Uterus (tissue), 4 donors: ENCODE measurements at places on chromosomes 16 and 17. TPM values are rescaled to one million over a fixed set of nuclear protein-coding genes. Genes with fewer than 3 reads are reported as not detected.
A peak's percentile ranks its signal among the peaks of the same experiment; 100 is the strongest.

GRCh38 chr17:49522357-49522890, 27.3 kb downstream of the NGFR start:
- DNase-seq = no peak

DNA sequence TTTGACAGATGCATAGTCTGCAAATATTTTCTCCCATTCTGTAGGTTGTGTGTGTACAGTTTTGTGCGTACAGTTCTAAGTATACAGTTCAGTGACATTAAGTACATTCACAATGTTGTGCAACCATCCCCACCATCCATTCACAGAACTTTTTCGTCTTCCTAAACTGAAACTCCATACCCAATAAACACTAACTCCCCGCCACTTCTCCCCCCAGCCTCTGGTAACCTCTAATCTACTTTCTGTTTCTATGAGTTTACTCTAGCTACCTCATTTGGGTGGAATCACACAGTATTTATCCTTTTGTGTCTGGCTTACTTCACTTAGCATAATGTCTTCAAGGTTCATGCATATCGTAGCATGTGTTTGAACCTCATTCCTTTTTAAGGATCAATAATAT, 14.3 kb downstream of the PIK3R5 start:
- DNase-seq = no peak

- no peak for DNase-seq
Observed at GRCh38 chr16:89022051-89022836, 45.2 kb upstream of the CBFA2T3 start.

DNA sequence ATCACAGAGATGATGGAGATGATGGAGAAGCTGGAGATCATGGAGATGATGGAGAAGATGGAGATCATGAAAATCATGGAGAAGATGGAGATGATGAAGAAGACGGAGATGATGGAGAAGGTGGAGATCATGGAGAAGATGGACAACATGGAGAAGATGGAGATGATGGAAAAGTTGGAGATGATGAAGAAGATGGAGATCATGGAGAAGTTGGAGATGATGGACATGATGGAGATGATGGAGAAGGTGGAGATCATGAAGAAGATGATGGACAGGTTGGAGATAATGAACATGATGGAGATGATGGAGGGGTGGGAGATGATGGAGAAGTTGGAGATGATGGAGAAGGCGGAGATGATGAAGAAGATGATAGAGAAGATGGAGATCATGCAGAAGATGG, 34.5 kb downstream of the RBFOX3 start:
- no peak for DNase-seq

- DNase-seq = no peak
Observed at GRCh38 chr17:73956595-73957465, 246.6 kb upstream of the RPL38 start.

DNA sequence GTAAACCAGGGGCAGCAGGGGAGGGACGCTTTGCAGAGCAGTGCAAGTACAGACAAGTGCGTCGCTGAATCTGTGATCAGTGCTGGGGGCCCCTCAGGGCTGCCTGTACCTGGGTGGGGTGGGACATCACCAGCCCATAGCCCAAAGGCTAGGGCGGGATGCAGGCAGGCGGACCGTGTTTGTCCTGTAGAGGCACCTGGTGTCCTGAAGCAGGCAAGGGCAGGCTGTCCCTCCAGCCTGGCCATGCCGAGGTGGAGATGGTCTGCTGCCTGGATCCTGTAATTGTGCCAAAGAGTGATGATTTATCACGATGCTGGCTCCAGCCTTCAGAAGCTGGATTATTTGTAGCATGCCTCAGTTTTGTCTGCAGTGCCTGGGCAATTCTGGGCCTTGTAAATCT, 137.9 kb upstream of the GSE1 start:
- no peak for DNase-seq

DNA sequence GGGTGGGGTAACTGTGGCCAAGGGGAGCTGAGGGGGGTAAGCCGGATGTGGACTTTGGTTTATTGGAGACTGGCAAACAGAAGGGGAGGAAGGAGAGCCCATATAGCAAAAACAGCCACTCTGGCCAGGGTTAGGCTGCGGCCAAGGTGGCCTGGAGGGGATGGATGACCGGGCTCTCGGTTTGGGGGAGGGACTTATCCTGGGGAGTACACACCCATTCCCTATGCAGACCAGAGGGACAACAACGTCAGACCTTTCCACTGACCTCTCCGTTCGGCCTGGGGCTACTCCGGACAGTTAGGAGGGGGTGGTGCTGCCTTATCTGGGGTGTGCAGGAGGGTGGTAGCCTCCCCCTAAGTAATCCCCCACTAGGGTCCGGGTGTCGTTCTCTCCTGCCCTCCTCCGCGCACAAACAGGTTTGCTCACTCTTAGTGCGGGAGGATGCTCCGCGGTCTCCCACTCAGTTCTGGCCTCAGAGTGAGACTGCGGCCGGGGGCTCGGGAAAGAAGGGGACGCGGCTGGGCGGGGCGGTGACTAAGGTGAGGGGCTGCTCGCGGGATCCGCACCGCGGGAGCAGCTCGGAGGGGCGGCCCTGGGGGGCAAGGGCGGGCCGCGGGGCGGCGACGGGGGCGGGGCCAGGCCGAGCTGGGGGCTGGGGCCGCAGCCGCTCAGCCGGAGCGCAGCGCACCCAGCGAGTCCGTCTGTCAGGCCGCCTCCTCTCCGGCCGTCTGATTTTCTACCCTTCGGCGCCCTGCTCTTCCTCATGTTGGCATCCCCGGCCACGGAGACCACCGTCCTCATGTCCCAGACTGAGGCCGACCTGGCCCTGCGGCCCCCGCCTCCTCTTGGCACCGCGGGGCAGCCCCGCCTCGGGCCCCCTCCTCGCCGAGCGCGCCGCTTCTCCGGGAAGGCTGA, at the start of gene WNK4:
TSS of gene WNK4 (plus strand) at position 675 of the 915 bp plus-strand sequence. CDS start at position 764, 89 bp downstream.
- no peak for DNase-seq

DNA sequence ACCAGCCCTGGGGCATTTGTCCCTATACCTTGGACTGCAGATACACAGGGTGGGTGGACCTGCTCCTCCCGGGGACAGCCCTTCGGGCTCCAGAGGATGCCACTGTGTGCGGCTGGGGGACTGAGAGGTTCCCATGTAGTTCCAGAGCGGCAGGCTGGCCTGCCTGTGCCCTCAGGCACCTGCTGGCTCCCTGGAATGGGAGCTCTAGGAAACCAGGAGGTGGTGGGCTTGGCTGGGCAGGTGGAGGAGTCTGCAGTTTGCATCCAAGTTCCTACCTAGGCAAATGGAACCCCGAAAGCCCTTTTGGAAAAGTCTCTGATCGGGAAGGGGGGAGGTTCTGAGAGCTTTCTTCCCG, 982 bp downstream of the DBNDD1 start:
- DNase-seq = no peak

DNA sequence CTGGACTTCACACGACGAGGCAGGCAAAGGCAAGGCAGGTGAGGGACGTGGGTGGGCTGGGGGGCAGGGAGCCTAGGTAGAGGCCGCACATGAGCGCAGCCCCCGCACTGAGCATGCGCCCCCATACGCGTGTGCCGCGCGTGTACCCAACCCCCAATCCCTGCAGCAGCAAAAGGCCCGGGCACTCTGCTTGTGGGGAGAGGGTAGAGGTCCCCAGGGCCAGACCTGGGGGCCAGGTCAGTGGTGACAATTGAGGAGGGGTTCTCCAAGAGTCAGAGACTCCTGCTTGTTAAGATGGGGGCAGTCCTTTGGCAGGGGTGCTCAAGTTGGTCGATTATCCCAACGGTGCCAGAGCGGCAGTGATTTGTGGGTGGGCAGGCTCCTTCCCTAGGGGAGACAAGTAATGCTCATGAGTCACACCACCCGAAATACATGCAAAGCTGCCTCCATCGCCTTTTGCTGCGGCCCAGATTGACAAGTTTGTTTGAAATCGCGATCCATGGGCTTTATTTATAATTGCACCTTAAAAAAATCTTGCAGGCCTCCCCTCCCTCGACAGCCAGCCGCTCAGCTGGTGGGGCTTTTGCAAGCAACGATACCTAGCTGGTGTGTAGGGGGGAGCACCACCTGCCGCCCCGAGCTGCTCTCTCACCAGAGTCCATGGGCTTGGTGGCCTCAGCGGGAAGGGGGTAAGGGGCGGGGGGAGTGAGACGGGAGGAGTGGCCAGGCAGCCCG, 1.1 kb upstream of the GIT1 start:
- peak; percentile 52 for DNase-seq

DNA sequence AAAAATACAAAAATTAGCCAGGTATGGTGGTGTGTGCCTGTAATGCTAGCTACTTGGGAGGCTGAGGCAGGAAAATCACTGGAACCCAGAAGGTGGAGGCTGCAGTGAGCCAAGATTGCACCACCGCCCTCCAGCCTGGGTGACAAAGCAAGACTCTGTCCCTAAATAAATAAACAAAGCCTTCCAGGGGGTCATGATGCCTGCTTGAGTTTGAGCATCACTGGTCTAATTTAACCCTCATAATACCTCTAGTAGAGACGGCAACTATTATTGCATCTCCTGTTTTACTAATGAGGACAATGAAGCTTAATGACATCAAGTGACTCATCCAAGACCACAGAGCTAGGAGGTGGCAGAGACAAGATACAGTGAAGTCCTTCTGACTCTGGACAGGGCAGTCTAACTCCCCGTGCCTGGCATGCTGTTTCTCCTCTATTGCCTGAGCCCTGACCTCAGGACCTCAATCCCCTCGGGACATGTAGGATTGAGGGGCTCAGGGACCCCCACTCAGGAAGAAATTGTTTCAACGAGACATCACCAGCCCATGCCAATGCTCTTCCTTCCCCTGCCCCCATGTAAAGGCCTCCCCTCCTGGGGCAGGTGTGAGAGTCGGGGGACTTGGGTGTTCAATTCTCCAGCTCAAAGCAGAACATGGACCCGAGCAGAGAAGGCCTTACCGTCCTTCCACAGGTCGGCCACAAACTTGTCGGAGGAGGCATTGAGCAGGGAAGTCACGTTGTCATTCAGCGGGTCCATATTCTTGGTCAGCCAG, 102.9 kb downstream of the NDE1 start:
- DNase-seq = no peak

DNA sequence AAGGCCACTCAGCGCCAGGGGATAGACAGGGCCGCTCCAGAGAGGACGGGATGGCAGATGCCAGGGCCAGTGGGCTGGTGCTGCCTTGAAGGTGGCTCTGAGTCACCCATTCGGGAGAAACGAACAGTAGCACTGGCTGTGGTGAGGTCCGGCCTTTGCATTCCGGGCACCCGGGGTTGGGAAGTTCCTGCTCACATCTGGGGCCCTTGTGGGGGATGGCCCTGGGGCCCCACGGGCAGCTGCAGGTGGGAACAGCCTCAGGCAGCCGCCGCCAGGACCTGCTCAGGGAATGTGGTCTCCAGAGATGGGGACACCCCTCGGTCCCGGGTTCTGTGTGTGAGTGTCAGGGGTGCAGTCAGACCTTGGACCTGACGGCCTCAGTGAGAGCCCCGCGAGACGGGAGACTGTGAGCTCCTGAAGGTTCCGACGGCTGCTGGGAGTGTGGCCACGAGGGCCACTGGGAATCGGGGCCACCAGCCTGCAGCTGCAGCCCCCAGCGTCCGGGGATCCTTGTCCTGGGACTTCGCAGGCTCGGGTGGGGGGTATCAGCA, 1.4 kb downstream of the CBFA2T3 start:
- DNase-seq = no peak

- no peak for DNase-seq
Observed at GRCh38 chr17:12512694-12513355, 152.9 kb upstream of the MYOCD start.

- DNase-seq = no peak
Observed at GRCh38 chr17:68513932-68514331, 1.7 kb downstream of the PRKAR1A start.

GRCh38 chr16:80759419-80760162, 44.8 kb downstream of the CDYL2 start:
- no peak for DNase-seq

- DNase-seq = no peak
Observed at GRCh38 chr16:28882551-28883160, 4.4 kb downstream of the ATP2A1 start.

- DNase-seq = peak; percentile 95
Observed at GRCh38 chr17:1730326-1731193, 6.1 kb downstream of the WDR81 start.

DNA sequence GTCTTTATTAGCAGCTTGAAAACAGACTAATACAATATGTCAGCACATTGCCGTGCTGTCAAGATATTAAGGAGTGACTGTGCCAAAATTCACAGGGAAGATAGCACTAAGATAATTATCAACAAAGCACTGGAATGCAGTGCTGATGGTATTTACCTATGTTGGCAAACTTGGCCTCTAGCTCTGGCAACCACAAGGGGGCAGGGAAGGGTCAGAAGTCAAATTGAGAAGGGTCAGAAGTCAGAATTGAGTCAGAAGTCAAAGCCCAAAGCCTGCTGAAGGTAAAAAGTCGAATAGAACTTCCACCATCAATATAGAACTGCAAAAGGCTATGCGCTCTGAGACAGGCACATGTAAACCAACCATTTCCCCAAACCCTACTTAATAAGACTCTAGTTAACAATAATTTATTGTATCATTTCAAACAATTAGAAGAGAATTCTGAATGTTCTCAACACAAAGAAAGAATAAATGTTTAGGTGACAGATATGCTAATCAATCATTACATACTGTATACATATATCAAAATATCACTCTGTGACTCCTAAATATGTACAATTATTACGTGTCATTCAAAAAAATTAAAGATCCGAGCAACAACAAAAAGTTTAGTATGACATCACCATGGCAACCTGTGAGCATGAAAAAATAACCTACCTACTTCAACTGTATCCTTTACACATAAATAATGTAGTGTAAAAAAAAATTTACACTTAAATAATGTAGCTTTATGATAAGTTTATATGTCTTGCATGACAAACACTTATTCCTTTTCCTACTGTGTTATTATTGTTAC, 916.1 kb downstream of the KCNJ2 start:
- no peak for DNase-seq

- DNase-seq = no peak
Observed at GRCh38 chr16:78704416-78704815, 605.0 kb downstream of the WWOX start.

- DNase-seq = no peak
Observed at GRCh38 chr17:4879601-4880000, 19.7 kb upstream of the C17orf107 start.

GRCh38 chr16:57516176-57516725, 20.1 kb downstream of the CCDC102A start:
- DNase-seq = no peak

- DNase-seq = no peak
Observed at GRCh38 chr16:83470416-83470815, 337.4 kb upstream of the HSBP1 start.

MEFV gene
- total RNA-seq = 12.0 TPM

ZNF75A gene
- 8.8 TPM for total RNA-seq

ABCC3 gene
- total RNA-seq = 1.2 TPM

KRT27 gene
- not detected for total RNA-seq

CPNE2 gene
- total RNA-seq = 25.1 TPM

MRC2 gene
- 82.4 TPM for total RNA-seq

RNF222 gene
- total RNA-seq = not detected

PYDC1 gene
- not detected for total RNA-seq

KRT12 gene
- total RNA-seq = not detected

DNASE1L2 gene
- not detected for total RNA-seq

DNAAF8 gene
- not detected for total RNA-seq
